Neural crest cell (in vitro differentiated cells): ENCODE measurements at places on chromosomes 2 and 18. TPM values are rescaled to one million over a fixed set of nuclear protein-coding genes. Genes with fewer than 3 reads are reported as not detected.

- DNase-seq, result peak; percentile 65
Measured at GRCh38 chr2:119367472-119368099, 809 bp downstream of the DBI start.

- DNase-seq, result no peak
Measured at GRCh38 chr2:12619975-12620374, 96.8 kb upstream of the TRIB2 start.

DNA sequence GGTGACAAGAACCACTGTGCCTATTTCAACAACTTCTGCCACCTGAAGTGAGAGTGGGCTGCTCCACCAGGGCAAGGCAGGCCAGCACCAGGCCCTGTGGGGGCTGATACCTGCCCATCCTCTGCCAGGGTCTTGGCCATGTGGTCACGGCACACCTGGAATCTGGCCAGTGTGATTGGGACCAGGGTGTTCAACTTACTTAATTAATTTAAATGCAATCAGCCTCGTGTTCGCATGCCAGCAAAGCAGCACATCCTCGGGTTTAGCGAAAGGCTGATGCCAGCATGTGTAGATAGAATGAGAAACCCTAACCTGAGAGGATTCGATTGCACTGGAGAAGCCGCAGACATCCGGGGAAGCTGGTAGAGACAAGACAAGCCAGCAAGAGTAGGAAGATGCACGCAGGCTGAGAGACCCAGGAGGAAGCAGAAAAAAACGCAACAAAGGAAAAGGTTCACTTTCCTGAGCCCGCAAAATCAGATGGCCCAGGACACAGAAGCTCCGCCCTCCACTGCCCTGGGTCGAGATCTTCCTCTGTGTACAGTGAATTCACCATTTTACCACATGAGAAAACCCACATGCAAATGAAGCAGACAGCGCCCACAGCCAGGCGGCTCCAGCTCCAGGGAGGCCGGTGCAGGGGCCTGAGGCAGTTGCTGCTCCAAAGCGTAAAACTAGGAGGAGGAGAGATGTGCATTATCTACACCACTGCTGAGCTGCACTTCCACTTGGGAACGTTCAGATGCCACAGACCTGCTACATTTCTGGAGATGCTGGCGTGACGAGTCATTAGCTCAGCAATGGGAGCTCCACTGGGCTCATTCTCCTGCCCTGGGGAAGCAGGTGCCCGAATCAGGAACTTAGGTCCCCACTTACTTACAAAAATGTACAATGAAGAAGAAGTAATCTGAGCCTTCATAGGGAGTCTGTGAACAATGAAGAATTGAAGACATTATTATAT lies 92.1 kb downstream of the TMEM18 start:
- no peak for DNase-seq

The CFAP221 gene
- total RNA-seq, result 2.0 and 3.0 TPM in 2 replicates

DNA sequence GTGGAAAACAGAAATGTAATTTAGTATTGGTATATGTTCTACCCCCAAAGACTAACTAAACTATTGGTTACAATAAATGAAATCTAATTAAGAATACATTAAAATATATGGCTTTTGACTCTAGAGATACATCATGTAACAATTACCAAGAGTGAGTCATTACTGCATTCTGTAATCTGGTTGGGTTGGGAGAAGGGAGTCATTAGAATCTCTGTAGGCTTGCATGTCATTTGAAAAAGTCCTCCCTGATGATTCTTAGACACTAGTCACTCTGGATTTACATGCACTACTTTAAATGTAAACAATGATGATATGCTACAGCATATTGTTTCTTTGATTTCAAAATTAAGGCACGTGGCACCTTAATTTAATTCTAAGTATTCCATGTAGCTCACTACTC lies 293.4 kb upstream of the CHST9 start:
- no peak for DNase-seq

- DNase-seq, result no peak
Measured at GRCh38 chr2:84716564-84716963, 164.3 kb downstream of the TRABD2A start.

GRCh38 chr2:159140070-159140769 lies 146.3 kb downstream of the WDSUB1 start:
- no peak for DNase-seq

GRCh38 chr2:85886590-85886989 lies 2.2 kb downstream of the ST3GAL5 start:
- no peak for DNase-seq

DNA sequence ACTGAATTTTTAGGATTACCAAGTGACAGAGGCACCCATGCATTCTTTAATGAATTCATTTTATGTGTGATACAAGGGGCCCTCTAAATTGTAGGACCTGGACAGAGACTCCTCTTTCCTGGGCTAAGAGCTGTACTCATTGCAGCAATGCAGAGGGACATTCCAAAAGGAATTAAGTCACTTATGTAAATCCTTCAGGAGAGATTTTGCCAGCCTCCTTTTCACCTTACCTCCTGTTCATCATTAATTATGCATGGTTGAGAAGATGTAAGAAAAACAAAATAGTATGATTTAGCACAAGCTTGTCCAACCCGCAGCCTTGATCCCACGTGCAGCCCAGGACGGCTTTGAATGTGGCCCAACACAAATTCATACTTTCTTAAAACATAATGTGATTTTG lies 84.5 kb upstream of the TANK start:
- DNase-seq, result no peak

The DSC1 gene
- not detected in 2 replicates for total RNA-seq

DNA sequence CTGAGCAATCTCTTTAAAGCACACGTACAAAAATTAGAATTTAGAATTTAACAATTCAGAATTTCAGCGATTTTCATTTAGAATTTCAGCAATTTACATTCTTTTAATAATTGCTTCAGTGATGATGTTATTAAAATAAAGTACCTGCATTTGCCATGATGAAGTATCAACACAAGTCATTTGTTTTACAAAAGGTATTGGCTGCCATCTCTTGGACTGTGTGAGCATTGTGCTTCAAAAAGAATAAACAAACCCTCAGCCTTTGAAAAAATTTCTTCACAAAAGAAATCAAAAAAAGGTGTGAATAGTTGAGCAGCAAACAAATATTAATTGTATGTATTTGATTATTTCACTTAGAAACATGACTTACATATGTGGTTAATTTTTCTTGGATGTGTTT lies 27.1 kb upstream of the ZC3H15 start:
- no peak for DNase-seq

DNA sequence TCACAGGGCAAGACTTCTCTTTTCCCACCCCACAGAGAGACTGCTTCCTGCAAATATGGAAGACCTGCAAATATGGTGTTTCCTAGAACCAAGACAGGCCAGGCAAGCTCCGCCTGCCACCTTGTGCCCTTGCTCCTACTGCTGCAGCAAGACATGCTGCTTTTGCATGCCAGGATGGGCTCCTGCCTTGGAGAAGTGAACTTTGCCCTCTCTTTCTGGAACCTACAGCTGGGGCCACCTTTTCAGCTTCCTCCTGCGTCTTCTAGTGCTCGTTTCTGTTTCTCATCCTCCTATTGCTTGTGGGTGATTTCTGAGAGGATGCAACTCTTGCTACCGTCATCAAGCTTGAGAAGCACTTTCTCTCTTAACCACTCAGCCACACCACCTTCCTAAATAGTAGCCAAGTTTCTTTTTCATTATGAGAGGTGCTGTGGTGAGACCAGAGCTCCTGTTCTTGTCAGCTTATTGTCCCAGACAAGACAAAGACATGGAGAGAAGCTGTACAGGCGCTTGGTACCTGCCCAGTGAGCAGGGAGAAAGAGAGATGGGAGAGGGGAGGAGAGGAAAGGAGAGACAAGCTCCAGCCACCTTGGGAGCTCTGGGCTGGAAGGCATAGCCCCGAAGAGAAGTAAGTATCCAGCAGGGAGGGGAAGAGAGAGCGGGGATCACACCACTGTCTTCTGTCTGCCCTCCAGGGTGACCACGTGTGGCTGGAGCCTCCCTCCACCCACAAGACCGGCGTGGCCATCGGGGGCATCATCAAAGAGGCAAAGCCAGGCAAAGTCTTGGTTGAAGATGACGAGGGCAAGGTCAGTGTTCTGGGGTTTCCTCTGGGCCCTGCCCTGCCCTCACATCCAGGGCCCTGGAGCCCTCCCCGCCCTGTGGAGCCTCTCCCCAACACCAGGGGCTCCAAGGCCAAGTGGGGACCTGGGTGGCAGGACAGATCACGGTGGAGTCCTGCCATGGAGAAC lies 28.3 kb downstream of the MYO7B start:
- DNase-seq, result no peak

DNA sequence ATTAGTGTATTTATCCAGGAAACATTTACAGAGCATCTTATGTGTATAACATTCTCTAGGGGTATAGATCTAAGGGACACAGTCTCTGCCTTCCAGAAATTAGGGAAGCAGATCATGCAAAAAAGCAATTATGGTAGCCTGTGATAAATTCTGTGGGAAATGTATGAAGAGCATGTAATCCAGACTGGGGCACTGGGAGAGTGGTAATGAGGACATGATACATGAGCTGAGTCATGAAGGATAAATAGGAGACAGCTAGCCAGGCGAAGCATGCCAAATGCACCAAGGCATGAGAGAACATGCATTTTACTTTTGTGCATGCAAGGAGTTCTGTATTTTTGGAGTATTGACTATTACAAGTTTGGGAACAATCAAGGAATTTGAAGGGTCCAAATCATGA lies 8.9 kb upstream of the RPRM start:
- no peak for DNase-seq

The C1GALT1C1L gene
- not detected in 2 replicates for total RNA-seq

DNA sequence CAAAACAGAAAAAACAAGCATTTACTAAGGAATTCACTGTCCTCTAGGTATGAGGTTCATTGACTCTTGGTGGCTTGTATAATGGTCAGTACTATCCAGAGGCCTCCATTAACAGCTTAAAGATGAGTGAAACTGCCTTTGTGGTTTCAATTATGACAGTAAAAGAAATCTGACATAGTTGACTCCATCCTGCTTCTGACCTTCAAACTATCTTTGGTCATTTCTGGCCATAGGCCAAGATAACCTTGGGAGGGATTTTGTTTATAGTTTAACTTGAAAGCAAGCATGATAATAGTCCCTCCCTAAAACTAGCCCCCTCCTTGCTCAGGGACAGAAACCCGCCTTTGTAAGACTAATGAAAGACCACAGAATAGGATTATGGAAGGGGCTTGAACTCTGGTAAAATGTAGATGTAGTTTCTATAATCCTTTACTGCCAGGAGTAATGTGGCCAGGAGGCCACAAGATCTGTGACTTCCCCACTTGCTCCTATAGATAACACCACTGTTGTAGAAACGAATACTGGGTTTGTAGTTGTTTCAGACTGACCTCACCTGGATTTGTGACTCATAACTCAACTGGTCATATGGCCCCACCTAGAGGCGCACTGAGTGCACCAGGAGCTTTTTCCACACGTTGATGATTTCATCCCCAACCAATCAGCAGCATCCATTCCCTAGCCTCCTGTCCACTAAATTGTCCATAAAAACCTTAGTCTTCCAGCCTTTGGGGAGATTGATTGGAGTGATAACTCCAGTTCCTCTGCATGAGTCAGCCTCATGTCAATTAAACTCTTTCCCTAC lies 8.6 kb upstream of the PLEKHM3 start:
- no peak for DNase-seq

DNA sequence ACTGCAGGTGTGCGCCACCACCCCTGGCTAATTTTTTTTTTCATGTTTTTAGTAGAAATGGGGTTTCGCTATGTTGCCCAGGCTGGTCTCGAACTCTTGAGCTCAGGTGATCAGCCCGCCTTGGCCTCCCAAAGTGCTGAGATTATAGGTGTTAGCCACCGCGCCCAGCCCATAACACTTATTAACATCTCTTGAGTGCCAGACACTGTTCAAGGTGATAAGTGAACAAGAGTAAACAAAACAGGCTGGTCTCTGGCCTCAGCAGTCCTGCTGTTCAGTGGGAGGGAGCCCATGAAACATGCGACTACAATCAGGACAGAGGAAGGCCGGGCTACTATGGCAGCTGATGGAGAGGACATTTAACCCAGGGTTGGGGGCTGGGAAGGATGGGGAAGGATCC lies 42.3 kb downstream of the KCTD1 start:
- DNase-seq, result no peak

GRCh38 chr18:33670029-33670428 lies 92.0 kb downstream of the ASXL3 start:
- no peak for DNase-seq

GRCh38 chr2:3491716-3492474 lies 27.4 kb downstream of the ADI1 start:
- DNase-seq, result no peak

The PSMA8 gene
- total RNA-seq, result not detected in 2 replicates

The DLGAP1 gene
- total RNA-seq, result 11.5 and 11.7 TPM in 2 replicates

The ACVR2A gene
- 25.4 and 26.8 TPM in 2 replicates for total RNA-seq

The CHPF gene
- 27.0 and 30.0 TPM in 2 replicates for total RNA-seq

DNA sequence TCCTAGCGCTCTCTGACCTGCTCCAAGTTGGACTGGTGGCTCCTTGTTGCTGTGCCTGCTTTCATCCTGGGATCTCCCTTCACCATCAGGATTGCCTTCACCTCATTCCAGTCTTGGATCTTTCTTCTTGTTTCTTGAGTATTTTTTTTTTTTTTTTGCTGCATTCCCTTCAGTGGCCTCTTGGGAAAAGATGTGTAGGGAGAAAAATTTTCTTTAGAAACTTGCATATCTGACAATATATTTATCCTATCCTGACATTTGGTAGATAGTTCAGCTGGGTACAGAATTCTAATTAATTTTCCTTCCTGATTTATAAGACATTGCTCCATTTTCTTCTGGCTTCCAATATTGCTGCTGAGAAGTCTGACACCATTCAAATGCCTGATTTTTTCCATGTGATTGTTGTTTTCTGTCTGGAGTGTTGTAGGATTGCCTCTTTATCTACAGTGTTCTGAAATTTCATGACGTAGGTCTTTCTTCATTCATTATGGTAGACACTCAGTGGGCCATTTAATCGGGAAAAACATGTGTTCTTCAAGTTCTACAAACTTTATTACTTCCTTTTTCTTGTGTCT lies 23.0 kb upstream of the IL1A start:
- no peak for DNase-seq

- DNase-seq, result no peak
Measured at GRCh38 chr2:105582952-105583660, 161.6 kb upstream of the NCK2 start.

DNA sequence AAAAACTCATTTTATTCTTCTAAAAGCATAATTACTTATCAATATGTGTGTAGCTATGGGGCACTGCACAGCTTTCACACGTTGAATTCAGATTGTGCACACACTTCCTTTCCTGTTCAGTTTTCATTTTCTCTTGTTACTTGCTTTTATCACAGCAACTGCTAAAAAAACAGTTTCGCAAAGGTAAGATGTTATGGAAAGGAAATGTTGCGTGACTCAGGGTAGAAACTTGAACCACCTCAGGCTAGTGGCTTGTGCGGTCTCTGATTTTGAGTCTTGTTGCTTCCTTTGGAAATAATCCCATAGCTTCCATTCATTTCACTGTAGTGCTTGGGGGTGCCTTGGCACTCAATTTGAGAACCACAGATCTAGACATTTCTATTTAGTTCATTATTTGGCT lies 171.9 kb downstream of the FMNL2 start:
- DNase-seq, result no peak

The UGT1A8 gene
- not detected in 2 replicates for total RNA-seq

GRCh38 chr2:151200844-151201243 lies 60.8 kb downstream of the RBM43 start:
- DNase-seq, result no peak

DNA sequence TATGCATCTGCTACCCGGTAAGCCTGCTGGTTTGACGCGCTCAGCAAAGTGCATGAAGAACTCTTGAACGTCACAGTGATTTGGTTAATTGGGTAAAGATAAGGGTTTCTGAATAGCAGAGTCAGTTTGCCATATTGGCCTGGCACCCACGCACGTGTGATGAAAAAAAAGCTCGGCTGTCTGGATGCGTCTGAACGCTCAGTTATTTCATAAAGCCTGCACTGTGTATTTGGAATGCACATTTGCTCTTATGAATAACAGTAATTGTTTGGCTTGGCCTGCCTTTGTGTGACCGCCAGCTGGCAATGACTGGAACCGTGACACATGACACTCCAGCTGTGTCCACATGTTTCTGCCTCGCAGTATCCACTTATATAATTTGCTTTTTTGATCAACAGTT lies 129.2 kb upstream of the MEIS1 start:
- DNase-seq, result peak; percentile 22
